ENCODE measurements at places on chromosomes 13 and 19. TPM values are rescaled to one million over a fixed set of nuclear protein-coding genes. Genes with fewer than 3 reads are reported as not detected.

CGB1 gene
- total RNA-seq, result not detected

GRCh38 chr13:33372251-33372919, 86.8 kb upstream of the STARD13 start:
- H3K27ac ChIP-seq, result no peak overlapping the region
- H3K27me3 ChIP-seq, result no peaks in the 10 kb centered on the region
- no peak for DNase-seq
- no peaks in the 10 kb centered on the region for H3K36me3 ChIP-seq
- H3K4me3 ChIP-seq, result no peak overlapping the region
- H3K4me1 ChIP-seq, result peaks cover 11% of the 10 kb centered on the region

DNA sequence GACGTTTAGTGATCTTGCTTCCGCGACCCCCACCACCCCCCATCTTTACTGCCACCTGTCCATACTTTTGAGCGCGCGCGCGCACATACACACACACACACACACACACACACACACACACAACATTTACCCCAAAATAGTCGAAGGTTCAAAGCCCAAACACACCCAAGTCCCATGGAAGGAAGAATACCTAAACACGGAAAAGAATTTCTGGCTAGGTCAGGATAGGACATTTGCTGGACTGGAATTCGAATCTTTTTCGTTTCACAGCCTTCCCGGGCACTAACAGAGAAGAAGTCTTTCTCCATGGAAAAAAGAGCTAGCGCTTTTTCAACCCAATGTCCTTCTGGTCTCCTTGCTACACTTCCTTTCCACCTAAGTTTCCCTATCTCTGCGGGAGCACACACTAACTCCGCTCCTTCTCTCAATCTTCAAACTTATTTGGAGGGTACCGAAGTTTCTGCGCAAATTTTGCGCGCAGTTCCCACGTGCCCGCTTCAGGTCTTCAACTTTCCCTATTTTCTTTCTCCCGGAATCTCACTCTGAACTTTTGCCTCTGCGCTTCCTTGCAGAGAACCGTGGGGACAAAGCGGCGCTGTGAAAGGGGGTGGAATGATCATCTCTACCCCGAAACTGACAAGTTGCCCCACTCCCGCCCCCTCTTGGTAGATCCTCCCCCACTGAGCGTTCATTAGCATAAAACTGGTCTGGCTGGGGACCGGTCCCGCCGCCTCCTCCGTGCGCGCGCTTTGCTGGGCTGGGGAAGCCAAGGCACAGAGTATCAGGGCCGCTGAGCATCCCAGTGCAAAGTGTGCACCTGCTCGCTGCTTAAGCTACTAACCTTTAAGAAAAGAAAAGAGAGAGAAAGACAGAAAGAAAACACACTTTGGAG, 2.7 kb downstream of the DACH1 start:
- no peaks in the 10 kb centered on the region for H3K27me3 ChIP-seq
- H3K36me3 ChIP-seq, result no peaks in the 10 kb centered on the region
- H3K27ac ChIP-seq, result peak overlapping the region; percentile 61
- peaks cover 16% of the 10 kb centered on the region for H3K4me1 ChIP-seq
- peak; percentile 64 for DNase-seq

GRCh38 chr13:60143775-60144174, 20.0 kb downstream of the DIAPH3 start:
- H3K27me3 ChIP-seq, result no peaks in the 10 kb centered on the region
- H3K36me3 ChIP-seq, result no peaks in the 10 kb centered on the region
- H3K4me1 ChIP-seq, result no peaks in the 10 kb centered on the region
- no peak for DNase-seq
- no peak overlapping the region for H3K4me3 ChIP-seq

DNA sequence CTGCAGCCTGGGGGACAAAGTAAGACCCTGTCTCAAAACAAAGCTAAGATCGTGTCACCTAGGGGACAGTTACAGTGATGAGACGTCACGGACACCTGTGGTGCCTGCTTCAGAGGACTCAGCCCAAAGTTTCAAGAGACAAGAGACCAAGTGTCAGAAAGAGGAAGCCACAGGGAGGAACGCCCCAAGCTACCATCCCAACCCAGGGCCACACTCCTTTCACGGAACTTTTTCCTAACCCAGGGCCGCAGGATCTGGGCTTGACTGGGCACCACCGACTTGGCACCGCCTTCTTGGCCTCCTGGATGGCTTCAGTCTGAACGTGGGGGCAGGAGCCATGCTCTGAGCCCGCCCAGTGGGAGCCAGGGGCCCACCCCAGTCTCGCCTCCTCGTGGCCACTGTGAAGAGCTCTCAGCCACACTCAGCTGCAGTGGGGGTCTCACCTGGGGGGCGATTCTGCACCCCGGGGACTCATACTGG, 8.5 kb downstream of the MOB3A start:
- DNase-seq, result peak; percentile 42
- H3K4me1 ChIP-seq, result peaks cover 9% of the 10 kb centered on the region
- H3K36me3 ChIP-seq, result no peaks in the 10 kb centered on the region
- H3K4me3 ChIP-seq, result no peak overlapping the region
- no peak overlapping the region for H3K27ac ChIP-seq

DNA sequence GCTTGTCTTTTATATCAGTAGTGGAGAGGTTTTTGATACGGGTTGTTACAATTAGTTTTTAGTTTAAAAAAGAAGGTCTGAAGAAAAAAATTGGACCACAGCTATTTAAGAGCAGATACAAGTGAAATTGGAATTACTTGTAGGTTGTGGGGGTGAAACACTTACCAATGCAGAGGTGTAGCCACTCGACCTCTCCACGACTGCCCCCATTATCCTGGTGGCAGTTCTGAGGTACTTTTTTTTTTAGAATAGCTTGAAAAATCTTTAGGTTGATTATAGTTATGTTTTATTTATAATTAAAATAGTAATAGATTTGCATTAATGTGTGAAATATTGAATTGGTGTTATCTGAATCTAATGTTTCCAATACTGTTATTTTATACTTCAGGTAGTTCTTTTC, 60.7 kb downstream of the PAN3 start:
- no peak overlapping the region for H3K4me3 ChIP-seq
- no peak overlapping the region for H3K27ac ChIP-seq
- DNase-seq, result no peak
- no peaks in the 10 kb centered on the region for H3K36me3 ChIP-seq

- no peak overlapping the region for H3K4me3 ChIP-seq
- H3K27me3 ChIP-seq, result no peaks in the 10 kb centered on the region
- DNase-seq, result no peak
- no peaks in the 10 kb centered on the region for H3K36me3 ChIP-seq
- H3K4me1 ChIP-seq, result peaks cover 18% of the 10 kb centered on the region
- no peak overlapping the region for H3K27ac ChIP-seq
These were observed 3.0 kb downstream of the ZNF490 start for GRCh38 chr19:12607631-12608030.

RFPL4A gene
- total RNA-seq, result not detected

DNA sequence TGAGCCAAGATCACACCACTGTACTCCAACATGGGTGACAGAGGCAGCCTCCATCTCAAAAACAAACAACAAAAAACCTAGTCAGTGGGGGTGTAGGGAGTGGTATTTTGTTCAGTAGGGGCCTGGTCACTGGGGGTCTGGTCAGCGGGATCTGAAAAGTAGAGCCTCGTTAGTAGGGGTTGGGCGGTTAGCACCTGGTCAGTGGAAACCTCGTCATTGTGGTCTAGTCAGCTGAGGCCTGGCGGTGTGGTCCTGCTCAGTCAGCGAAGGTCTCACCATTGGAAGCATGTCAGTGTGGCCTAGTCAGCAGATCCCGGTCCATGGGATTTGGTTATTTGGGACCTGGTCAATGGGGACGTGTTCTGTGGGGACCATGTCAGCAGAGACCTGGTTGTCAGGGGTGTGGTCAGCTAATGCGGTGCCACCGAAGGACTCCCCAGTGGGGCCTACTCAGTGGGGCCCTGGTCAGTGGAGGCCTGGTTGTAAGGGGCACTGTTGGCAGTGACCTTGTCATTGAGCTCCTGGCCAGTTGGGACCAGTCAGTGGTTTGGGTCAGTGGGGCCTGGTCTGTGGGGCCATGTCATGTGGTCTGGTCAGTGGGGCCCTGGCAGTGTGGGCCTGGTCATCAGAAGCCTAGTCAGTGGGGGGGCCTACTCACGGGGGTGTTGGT, 63.0 kb upstream of the TPM4 start:
- H3K4me1 ChIP-seq, result no peaks in the 10 kb centered on the region
- no peaks in the 10 kb centered on the region for H3K36me3 ChIP-seq
- no peak overlapping the region for H3K4me3 ChIP-seq
- DNase-seq, result no peak
- H3K27ac ChIP-seq, result no peak overlapping the region

GRCh38 chr13:31675440-31675953, 63.8 kb upstream of the RXFP2 start:
- no peak overlapping the region for H3K4me3 ChIP-seq
- no peak for DNase-seq
- H3K27ac ChIP-seq, result no peak overlapping the region
- H3K27me3 ChIP-seq, result no peaks in the 10 kb centered on the region

SYT5 gene
- total RNA-seq, result 0.26 TPM

MEF2B gene
- not detected for total RNA-seq

ZNF575 gene
- total RNA-seq, result 0.52 TPM

IQCN gene
- 5.6 TPM for total RNA-seq

TNFSF13B gene
- 10.2 TPM for total RNA-seq

CRX gene
- not detected for total RNA-seq

DNA sequence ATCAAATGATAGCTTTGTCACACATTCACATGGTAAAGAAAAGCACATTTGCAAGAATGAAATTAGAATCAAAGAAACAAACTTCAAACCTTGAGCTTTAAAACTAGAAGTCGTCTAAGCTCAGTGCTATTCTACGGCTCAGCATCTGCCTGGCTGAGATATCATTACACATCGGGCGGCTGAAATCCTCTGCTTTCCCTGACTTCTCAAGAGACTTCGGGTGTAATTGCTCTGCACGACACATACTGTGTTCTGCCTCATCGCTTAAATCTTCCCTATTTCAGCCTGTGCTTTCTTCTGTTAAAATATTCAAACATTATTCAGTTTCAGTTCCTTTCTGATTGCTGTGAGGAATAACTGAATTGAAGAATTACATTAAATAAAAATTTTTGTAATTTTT, 265.3 kb downstream of the NALCN start:
- no peak overlapping the region for H3K27ac ChIP-seq
- H3K27me3 ChIP-seq, result no peaks in the 10 kb centered on the region
- no peak overlapping the region for H3K4me3 ChIP-seq
- DNase-seq, result peak; percentile 7
- no peaks in the 10 kb centered on the region for H3K36me3 ChIP-seq
- H3K4me1 ChIP-seq, result no peaks in the 10 kb centered on the region

DNA sequence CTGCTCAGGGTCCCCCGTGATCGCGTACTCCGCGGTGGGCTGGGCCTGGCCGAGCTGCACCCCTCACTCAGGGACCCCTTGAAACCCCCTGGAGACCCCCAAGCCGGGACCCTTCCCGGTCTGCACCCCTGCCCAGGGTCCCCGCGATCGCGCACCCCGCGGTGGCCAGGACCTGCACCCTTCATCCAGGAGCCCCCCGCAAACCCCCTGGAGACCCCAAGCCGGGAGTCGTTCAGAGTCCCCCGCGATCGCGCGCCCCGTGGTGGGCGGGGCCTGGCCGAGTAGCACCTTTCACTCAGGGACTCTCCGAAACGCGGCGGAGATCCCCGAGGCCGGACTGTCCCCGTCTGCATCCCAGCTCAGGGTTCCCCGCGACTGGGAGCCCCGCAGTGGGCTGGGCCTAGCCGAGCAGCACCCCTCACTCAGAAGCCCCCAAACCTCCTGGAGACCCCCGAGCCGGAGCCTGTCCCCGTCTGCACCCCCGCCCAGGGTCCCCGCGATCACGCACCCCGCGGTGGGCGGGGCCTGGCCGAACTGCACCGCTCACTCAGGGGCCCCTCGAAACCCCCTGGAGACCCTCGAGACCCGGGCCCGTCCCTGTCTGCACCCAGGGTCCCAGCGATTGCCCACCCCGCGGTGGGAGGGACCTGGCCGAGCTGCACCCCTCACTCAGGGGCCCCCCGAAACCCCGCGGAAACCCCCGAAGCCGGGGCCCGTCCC, 748 bp downstream of the LMNB2 start:
- H3K36me3 ChIP-seq, result no peaks in the 10 kb centered on the region
- DNase-seq, result no peak
- H3K4me1 ChIP-seq, result peaks cover 16% of the 10 kb centered on the region
- H3K27ac ChIP-seq, result peak overlapping the region; percentile 49
- H3K4me3 ChIP-seq, result peak overlapping the region; percentile 79
- H3K27me3 ChIP-seq, result no peaks in the 10 kb centered on the region

ZNF69 gene
- 14.8 TPM for total RNA-seq

DNA sequence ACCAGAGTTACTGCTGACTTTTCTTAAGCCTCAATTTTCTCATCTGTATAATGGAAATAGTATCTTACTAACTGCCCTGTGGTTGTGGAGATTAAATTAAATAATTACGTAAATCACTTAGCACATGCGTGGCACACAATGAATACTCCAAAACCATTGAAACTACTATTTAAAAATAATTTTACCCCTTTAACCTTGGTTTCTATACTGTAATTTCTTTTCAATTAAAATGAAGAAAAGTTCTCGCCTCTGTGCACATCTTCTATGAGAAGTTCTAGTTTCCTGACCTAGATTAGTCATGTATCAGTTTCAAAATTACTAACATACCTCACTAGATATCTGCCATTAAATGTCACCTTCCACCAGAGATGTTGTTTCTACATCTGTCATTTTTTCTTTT, 5.7 kb downstream of the SLITRK1 start:
- no peak for DNase-seq
- H3K36me3 ChIP-seq, result no peaks in the 10 kb centered on the region
- no peaks in the 10 kb centered on the region for H3K27me3 ChIP-seq
- no peak overlapping the region for H3K27ac ChIP-seq
- H3K4me1 ChIP-seq, result peaks cover 8% of the 10 kb centered on the region

EGLN2 gene
- 51.4 TPM for total RNA-seq

KRTDAP gene
- not detected for total RNA-seq

GRCh38 chr19:2355168-2356035, 4.7 kb upstream of the TMPRSS9 start:
- H3K27ac ChIP-seq, result no peak overlapping the region
- no peak for DNase-seq
- H3K27me3 ChIP-seq, result no peaks in the 10 kb centered on the region
- no peaks in the 10 kb centered on the region for H3K36me3 ChIP-seq
- H3K4me1 ChIP-seq, result no peaks in the 10 kb centered on the region
- no peak overlapping the region for H3K4me3 ChIP-seq

PRKCSH gene
- total RNA-seq, result 194 TPM

GRCh38 chr13:45361596-45362206, 20.7 kb upstream of the TPT1 start:
- no peak for DNase-seq
- no peak overlapping the region for H3K27ac ChIP-seq
- no peaks in the 10 kb centered on the region for H3K4me1 ChIP-seq
- H3K4me3 ChIP-seq, result no peak overlapping the region
- no peaks in the 10 kb centered on the region for H3K27me3 ChIP-seq

GRCh38 chr13:98582947-98583346, 6.0 kb upstream of the STK24 start:
- peaks cover 4% of the 10 kb centered on the region for H3K27me3 ChIP-seq
- H3K4me1 ChIP-seq, result peaks cover 10% of the 10 kb centered on the region
- no peak overlapping the region for H3K27ac ChIP-seq
- H3K4me3 ChIP-seq, result no peak overlapping the region
- H3K36me3 ChIP-seq, result no peaks in the 10 kb centered on the region

HSPB6 gene
- total RNA-seq, result 117 TPM

GRCh38 chr19:31515931-31516330, 166.7 kb upstream of the TSHZ3 start:
- no peak overlapping the region for H3K27ac ChIP-seq
- no peak overlapping the region for H3K4me3 ChIP-seq
- no peaks in the 10 kb centered on the region for H3K4me1 ChIP-seq
- H3K27me3 ChIP-seq, result no peaks in the 10 kb centered on the region
- no peak for DNase-seq

FCGBP gene
- 19.4 TPM for total RNA-seq

- H3K4me3 ChIP-seq, result peak overlapping the region; percentile 76
- H3K27me3 ChIP-seq, result no peaks in the 10 kb centered on the region
- no peak overlapping the region for H3K27ac ChIP-seq
These were observed 722 bp downstream of the DCAF15 start for GRCh38 chr19:13952931-13953531.
